Adipocyte (in vitro differentiated cells): ENCODE measurements at places on chromosomes 12 and 14.

- no peak for DNase-seq
Measured at GRCh38 chr14:74698465-74698864, 14.4 kb downstream of the AREL1 start.

DNA sequence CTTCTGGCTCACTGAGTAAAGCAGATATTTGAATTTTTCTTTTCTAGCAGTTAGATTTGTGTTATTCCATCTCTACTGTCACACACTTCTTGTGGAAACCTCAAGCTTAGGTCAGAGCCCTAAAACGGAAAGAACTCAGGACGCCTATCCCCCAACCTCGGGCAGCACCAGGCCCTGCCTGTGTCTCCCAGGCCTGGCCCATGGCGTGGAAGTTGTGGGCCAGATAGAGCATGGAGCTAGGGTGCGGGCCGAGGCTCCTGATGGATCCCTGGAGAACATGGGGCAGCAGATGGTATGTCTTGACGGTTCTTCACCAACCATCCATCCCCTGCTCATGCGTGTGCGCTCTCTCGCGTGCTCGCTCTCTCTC is 20.6 kb downstream of the P2RX4 start:
- DNase-seq = no peak

- peak; percentile 34 for DNase-seq
Measured at GRCh38 chr14:24928386-24928900, 121.5 kb downstream of the STXBP6 start.

DNA sequence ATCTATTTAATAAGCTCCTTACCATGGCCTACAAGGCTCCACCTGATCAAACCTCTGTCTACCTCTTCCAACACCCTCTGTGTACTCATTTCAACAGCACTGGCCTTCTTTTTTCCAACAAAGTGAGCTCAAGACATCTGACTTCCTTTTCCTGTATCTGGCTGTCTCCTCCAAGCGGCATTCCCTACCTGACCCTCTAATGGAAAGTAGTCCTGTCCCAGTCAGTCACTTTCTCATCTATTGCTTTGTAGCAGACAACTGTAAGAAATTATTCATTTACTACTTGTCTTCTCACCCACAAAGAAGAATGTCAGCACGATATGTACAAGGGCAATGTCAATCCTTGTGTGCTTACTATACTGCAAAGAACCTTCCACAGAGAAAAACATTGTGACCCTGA is 149.6 kb downstream of the MED13L start:
- no peak for DNase-seq

- DNase-seq = no peak
Measured at GRCh38 chr12:122811777-122812176, 23.5 kb upstream of the HIP1R start.

DNA sequence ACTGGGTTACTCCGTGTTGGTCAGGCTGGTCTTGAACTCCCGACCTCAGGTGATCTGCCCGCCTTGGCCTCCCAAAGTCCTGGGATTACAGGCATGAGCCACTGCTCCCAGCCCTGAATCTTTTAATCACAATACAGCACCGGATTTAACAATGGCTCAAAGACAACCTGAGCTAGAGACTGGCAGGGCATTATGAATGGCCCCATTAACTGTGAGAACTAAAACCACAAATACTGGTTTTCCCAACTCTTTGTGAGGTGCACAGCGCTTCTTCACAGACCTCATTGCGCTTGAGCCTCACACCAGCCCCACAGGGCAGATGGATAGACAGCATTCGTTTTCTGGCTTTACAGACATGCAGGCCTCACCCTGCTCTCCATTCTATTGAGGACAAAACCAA is 107.0 kb upstream of the FKBP4 start:
- DNase-seq = no peak

DNA sequence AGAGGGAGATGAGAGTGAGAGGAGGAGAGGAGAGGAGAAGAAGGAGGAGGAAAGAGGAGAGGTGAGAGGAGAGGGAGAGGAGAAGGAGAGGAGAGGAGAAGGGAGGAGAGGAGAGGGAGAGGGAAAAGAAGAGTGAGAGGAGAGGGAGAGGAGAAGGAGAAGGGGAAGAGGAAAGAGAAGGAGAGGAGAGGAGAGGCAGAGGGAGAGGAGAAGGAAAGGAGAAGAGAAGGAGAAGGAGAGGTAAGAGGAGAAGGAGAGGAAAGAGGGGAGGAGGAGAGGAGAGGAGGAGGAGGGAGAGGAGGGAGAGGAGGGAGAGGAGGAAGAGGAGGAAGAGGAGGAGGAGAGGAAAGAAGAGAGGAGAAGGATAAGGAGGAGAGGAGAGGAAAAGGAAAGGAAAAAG is 266.8 kb downstream of the ITPR2 start:
- DNase-seq = no peak

- no peak for DNase-seq
Measured at GRCh38 chr12:11756523-11756922, 107.0 kb downstream of the ETV6 start.

GRCh38 chr12:12024911-12025682 is 45.6 kb upstream of the BCL2L14 start:
- DNase-seq = no peak

- no peak for DNase-seq
Measured at GRCh38 chr12:6653342-6653741, 6.1 kb upstream of the ACRBP start.

GRCh38 chr12:22115711-22116110 is 69.7 kb downstream of the CMAS start:
- no peak for DNase-seq

GRCh38 chr12:4272424-4273272 is 914 bp upstream of the CCND2 start:
- peak; percentile 7 for DNase-seq

DNA sequence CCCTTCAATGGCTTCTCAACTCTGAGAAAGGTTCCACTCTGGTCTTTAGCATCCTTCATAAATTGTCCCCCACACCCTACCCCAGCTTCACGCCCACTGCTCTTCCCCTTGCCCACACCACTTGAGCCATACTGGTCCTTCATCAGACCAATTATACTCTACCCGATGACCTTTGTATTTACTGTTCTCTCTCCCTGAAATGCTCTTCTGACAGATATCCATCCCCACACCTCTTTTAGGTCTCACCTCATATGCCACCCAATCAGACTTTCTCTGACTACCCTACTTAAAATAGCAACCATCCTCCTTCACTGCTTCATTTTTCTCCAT is 135.7 kb downstream of the MED13L start:
- no peak for DNase-seq
